ENCODE measurements at places on chromosomes 12 and 14. TPM values are rescaled to one million over a fixed set of nuclear protein-coding genes. Genes with fewer than 3 reads are reported as not detected.
A peak's percentile ranks its signal among the peaks of the same experiment; 100 is the strongest.

PLCZ1 gene
- not detected for total RNA-seq

CLEC2B gene
- total RNA-seq = 25.2 TPM

GPR68 gene
- total RNA-seq = 2.9 TPM

RERG gene
- 18.9 TPM for total RNA-seq

ADAM21 gene
- total RNA-seq = not detected

PAPLN gene
- 7.3 TPM for total RNA-seq

DNA sequence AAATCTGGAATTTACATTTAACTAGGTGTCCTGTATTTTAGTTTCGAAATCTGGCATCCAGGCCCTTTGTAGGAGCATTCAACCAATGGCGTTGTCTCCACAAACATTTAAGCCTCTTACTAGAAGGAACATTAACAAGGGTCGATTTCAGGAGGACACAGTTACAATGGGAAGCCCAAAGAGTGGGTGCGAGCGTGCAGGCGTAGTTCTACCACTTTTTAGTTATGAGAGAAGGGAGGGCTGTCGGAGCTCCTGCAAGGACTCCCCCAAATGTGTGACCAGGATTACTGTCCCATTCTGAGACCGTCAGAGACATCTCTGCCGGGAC lies 365 bp upstream of the ABHD4 start:
- no peak for DNase-seq

GRCh38 chr14:73741386-73741875 lies 27.2 kb upstream of the PNMA1 start:
- DNase-seq = peak; percentile 66

- DNase-seq = no peak
These were observed 3.6 kb downstream of the PELI2 start for GRCh38 chr14:56121816-56122215.

- DNase-seq = no peak
These were observed 17.2 kb upstream of the PSMC1 start for GRCh38 chr14:90239139-90239538.

GRCh38 chr12:100755186-100755585 lies 39.4 kb upstream of the ANO4 start:
- DNase-seq = no peak

DNA sequence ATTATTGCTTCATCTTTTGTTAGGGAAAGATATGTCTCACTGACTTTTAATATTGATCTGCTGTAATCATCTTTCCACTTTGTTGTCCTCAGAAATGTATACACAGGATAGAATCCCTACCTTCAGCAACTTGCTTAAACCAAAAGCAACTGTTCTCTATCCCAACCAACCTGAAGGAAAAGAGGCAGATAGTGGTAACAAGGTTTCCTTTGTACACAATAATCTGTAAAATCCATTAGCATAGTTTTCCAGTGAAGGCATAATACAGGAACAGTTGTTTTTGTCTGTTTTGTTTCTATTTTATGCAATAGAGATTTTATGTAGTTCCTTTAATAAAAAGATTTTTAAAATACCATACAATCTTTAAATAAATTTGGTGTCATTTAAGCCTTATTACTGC lies 170.5 kb downstream of the PIK3C2G start:
- peak; percentile 35 for DNase-seq

DNA sequence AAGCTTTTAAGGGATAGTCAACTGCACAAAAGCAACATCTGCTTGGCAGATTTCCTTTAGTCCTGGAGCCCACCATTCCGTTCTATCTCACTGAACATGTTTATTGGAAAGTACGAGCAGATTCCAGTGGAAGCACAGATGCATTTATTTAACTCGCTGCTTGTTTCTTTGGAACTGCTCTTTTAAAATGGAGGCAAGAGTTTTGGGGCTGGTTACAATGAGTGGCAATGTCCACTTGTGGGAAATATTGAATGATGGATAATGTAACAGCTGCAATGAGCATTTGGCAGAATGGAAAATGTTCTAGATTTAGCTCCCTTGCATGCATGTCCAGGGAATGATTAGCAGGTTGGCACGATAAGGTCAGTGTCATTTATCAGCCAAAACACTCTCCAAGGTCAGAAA lies 163.0 kb downstream of the ATP23 start:
- DNase-seq = peak; percentile 80

GRCh38 chr14:60242429-60242828 lies 6.6 kb upstream of the PPM1A start:
- no peak for DNase-seq

DNA sequence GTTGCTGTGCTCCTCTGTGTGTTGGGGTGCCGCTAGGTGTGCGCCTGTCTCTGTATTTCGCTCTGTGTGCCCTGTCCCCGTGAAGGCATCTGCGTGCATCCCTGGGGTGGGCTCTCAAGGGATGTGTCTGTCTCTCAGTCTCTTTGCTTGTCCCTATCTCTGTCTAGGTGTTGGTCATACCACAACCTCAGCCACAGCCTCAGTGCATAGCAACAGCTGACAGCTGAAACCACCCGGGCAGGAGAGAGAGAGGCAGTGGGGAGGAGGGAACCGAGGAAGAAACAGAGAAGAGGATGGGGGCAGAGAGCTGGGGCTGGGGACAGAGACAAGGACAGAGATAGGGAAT lies 953 bp upstream of the NXPH4 start:
- peak; percentile 32 for DNase-seq
